Glutamatergic neuron (in vitro differentiated cells): ENCODE measurements at places on chromosomes 2 and 18. TPM values are rescaled to one million over a fixed set of nuclear protein-coding genes. Genes with fewer than 3 reads are reported as not detected.

Gene SPC25
- total RNA-seq: 7.1 TPM

Gene CHRND
- total RNA-seq: 2.2 TPM

GRCh38 chr2:34912084-34912483 lies 1313.0 kb upstream of the FAM98A start:
- H3K27ac ChIP-seq: no peak overlapping the region
- H3K4me3 ChIP-seq: no peak overlapping the region
- H3K27me3 ChIP-seq: no peaks in the 10 kb centered on the region
- H3K4me1 ChIP-seq: no peaks in the 10 kb centered on the region

DNA sequence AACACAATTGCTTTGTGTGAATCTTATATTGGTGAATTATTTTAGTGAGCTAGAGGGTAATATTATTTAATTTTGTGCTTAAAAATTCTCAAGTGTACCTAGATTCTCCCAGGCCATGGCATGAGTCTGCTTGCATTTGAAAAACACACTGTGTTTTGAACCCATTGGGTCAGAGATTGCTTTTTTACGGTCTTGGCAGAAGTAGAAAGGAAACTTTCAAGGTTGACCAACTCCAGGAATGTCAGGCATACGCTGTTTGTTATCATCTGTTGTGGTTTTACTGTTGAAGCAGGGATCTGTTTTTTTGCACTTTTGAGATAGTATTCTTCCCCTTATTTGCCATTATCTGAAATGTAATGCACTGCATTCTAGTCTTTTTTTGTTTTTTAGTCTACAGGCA lies 377.4 kb downstream of the RPRM start:
- no peaks in the 10 kb centered on the region for H3K36me3 ChIP-seq
- peaks cover 6% of the 10 kb centered on the region for H3K4me1 ChIP-seq
- no peak overlapping the region for H3K27ac ChIP-seq
- H3K4me3 ChIP-seq: no peak overlapping the region

GRCh38 chr2:168594778-168595177 lies 138.7 kb downstream of the CERS6 start:
- peak overlapping the region; percentile 0 for H3K27ac ChIP-seq
- no peaks in the 10 kb centered on the region for H3K36me3 ChIP-seq
- peaks cover 30% of the 10 kb centered on the region for H3K4me1 ChIP-seq
- no peak overlapping the region for H3K4me3 ChIP-seq
- no peak for DNase-seq
- H3K27me3 ChIP-seq: no peaks in the 10 kb centered on the region
